ENCODE measurements at places on chromosomes 3 and 15. TPM values are rescaled to one million over a fixed set of nuclear protein-coding genes. Genes with fewer than 3 reads are reported as not detected.

The LMAN1L gene
- 0.17 TPM for total RNA-seq

DNA sequence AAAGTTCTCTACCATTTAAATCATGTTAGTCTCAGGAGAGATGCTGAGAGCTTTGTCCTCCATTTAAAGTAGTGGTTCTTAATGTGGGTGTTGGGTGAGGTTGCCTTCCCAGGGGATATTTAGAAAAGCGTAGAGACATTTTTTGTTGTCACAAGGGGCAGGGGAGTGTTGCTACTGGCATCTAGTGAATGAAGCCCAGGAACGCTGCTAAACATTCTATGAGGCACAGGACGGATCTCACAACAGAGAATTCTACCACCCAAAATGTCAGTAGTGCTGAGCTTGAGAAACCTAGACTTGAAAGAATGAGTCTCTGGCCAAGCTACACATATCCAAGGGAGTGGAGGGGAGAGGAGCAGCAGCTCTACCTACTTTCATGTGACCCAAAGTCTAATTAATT is 60.7 kb upstream of the CTNNB1 start:
- H3K4me1 ChIP-seq: peaks cover 13% of the 10 kb centered on the region
- no peak overlapping the region for H3K4me3 ChIP-seq
- no peak overlapping the region for H3K27ac ChIP-seq
- H3K36me3 ChIP-seq: no peaks in the 10 kb centered on the region
- no peaks in the 10 kb centered on the region for H3K27me3 ChIP-seq

- H3K27ac ChIP-seq: no peak overlapping the region
- H3K4me1 ChIP-seq: no peaks in the 10 kb centered on the region
- no peak overlapping the region for H3K4me3 ChIP-seq
- H3K36me3 ChIP-seq: no peaks in the 10 kb centered on the region
Observed at GRCh38 chr3:175940881-175941280, 1081.7 kb downstream of the NAALADL2 start.

DNA sequence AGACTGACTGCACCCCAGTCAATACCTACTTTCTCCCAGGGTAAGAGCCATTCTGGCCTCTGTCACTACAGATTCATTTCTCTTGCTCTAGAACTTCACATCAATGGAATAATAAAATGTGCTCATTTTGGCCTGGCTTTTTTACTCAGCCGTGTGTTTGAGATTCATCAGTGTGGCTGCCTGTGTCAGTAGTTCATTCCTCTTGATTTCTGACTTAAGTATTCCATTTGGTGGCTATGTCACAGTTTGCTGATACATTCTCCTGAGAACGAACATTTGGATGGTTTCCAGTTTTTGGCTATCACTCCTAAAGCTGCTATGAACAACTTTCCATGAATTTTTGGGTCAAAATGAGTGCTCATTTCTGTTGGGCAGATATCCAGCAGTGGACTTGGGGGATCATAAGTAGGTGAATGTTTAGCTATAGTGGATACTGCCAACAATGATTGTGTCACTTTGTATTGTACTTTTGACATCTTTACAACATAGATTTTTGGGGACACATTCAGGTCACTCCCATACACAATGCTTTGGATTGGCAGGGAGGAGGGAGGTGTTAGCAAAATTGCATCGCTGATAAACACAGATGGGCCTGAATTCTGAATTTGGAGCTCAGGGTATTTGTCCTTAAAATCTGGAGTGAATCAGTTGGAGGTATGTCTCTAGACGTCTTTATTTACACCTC is 19.8 kb upstream of the FAM107A start:
- no peaks in the 10 kb centered on the region for H3K36me3 ChIP-seq
- H3K4me1 ChIP-seq: no peaks in the 10 kb centered on the region
- H3K27ac ChIP-seq: no peak overlapping the region
- no peak overlapping the region for H3K4me3 ChIP-seq

All from HCT116 (cell line).